Thyroid gland (tissue), 4 donors: ENCODE measurements at places on chromosomes 5 and 9. TPM values are rescaled to one million over a fixed set of nuclear protein-coding genes. Genes with fewer than 3 reads are reported as not detected.

SPATA6L gene
- total RNA-seq = 15.5 TPM

BHMT gene
- total RNA-seq = 2.0 TPM

PPP3R2 gene
- not detected for total RNA-seq

TSSK1B gene
- 0.25 TPM for total RNA-seq

KIF4B gene
- total RNA-seq = not detected

PCDHGB3 gene
- 5.1 TPM for total RNA-seq

RORB gene
- 1.0 TPM for total RNA-seq

C9orf153 gene
- total RNA-seq = 0.67 TPM

NRG2 gene
- total RNA-seq = 1.4 TPM

AK8 gene
- total RNA-seq = 9.0 TPM

TMEM232 gene
- 10.5 TPM for total RNA-seq

NPR3 gene
- 25.4 TPM for total RNA-seq

IFNA21 gene
- not detected for total RNA-seq

CCDC69 gene
- total RNA-seq = 15.8 TPM

ZNF454 gene
- 5.1 TPM for total RNA-seq

THBS4 gene
- 3.5 TPM for total RNA-seq

TMEM171 gene
- 66.7 TPM for total RNA-seq

IQGAP2 gene
- total RNA-seq = 67.6 TPM

DNA sequence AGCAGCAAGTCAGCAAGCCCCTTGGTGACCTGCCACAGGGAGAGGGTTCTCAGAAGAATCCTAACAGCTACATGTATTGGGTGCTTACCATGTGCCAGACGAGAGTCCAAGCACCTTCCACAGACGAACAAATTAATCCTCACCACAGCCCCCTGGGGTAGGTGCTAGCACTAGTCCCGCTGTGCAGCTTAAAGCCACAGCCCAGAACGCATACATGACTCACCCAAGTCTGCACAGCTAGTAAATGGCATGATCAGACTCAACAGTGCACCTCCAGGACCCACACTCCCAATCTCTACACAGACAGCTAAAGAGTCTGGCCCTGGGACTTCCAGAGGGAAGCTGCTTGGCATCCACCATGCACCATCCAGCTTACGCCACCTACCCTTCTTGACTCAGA is 111.5 kb downstream of the PAX5 start:
- no peak for DNase-seq

DNA sequence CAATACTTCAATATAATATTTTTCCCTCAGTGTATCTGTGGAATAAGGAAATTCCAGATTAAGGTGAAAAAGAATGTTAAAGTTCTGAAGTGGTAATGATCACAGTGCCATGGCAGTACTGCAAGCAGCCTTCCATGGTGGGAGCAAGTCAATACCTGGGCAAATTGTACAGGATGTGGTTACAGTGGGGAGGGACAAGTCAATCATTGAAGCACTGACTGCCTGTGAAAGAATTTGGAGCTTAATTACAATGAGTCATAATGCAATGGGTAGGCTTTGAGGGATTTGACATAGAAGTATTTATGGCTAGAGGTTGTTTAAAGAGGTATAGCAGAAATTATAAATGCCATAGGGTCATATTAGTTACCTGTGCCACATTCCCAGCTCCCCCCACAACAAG is 786.5 kb upstream of the ACO1 start:
- no peak for DNase-seq

- DNase-seq = no peak
Measured at GRCh38 chr9:108212184-108212583, 643.6 kb downstream of the ACTL7B start.

DNA sequence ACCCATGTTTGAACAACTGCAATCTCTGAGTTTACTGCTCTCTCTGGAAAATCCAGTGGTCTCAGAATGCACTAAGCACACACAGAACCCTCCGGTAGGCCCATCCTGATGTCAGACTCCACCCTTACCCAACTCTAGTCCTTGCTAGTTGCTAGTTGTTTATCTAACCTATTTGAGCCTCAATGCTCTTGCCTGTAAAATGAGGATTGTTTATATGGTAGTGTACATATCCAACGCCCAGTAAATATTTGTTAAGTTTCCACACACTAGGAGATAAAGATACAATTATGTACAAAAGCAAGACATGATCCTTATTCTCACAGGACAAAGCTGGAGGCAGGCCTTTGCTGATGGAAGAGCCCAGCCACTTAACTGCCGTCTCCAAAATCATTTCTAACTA is 192.2 kb downstream of the SPOCK1 start:
- DNase-seq = no peak

- no peak for DNase-seq
Measured at GRCh38 chr9:137461663-137462395, 2.7 kb upstream of the NSMF start.

DNA sequence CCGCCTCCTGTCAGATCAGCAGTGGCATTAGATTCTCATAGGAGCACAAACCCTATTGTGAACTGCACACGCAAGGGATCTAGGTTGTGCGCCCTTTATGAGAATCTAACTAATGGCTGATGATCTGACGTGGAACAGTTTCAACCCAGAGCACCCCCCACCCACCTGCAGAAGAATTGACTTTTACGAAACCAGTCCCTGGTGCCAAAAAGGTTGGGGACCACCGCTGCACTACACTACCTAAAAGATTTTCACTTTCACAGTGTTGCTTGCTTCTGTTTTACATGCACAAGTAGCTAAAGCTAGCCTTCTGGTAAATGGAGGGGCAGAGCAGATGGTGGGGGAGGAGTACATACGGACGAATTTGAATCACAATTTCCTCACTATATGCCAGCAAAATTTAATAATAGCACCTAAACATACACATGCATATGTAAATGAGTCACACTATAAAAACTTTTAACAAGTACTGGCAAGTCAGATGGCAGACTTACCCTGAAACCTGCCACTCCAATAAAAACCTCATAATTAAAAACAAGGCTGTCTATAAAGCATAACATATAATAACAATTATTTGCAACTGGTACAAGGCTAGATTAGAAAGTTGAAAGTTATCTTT is 24.0 kb upstream of the CDKN2B start:
- DNase-seq = no peak

DNA sequence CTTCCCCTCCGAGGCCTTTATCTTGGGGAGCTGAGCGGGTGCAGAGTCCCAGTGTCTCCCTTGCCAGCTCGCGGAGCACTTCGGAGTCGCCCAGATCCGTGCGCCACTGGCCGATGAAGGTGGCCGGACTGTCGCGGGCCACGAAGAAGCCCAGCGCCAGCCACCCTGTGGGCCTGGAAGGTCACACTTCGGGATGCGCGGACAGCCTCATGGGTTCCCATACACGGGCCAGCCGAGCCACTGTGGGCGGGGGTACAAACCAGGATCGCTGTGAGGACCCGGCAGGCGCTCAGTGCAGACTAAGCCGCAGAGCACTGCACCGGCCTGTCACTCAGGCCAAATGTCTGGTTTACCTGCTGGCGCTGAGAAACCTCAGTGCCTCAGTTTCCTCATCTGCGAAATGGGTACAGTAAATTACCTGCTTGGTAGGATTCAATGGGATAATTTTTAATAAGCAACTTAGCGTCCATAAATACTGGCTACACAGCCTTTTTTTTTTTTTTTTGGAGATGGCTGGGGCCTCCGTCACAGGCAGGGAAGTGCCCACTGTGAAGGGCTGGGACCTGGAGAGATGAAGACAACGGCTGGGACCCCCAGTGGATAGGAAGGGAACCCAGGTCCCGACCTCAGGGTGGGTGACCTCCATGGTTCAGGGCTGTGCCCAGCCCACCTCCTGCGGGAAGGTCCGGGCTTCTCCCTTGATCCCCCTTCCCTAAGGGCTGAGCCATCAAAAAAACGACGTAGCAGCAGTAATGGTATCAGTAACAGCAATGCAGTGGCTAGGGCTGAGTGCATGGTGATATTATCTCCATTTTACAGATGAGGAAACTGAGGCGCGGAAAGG is 38.7 kb upstream of the CTSV start:
- no peak for DNase-seq

DNA sequence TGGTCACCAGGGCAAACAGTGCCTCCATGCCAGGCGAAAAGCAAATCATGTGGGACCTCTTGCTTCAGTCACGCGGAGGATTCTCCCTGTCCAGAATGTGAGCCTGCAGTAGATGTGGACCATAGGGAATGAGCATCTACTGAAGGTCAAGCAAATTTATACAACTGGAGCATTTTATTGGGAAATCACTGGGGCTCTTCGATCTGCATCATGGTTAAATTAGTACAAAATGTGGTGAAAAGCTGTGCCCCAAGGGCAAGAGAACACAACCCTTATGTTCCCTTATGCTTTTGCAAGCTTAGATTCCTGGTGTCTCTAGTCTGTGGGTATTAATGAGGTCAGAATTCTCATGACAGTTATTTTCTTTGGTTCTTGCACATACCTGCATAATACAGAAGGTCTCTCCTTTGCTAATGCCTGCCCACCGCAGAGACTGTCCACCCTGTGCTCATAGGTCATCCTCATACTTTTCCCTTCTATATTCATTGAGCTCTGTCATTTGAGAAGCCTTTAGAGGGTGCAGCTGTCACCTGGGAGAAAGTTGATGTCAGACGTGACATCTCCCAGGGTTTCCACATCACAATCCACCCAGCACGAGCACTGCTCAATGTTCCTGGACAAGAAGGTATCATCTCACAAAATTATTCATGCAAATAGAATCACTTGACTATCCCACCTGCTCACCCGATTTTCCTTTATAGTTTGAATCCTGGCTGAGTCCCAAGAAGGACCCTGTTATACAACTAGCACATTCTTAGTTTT is 111.7 kb downstream of the NXNL2 start:
- DNase-seq = no peak

DNA sequence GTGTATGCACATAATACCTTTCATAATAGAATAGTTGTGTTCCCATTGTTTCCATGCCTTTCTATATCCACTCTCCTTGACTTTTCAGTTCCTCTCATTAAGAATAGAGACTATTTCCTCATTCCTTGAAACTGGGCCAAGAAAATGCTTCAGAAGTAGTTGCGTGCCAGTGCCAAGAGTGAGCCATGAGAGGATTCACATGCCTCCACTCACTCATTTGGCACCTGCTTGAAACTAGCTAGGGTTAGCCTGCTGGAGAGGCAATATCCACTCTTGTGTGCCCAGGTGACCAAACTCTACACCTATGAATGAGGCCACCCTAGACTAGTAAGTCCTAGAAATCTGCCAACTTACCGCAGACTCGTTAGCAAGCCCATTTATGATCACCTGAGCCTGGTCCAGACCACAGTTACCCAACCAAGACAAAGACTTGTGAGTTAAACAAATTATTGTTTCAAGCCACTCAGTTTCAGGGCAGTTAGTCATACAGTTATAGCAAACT is 276.3 kb downstream of the EPB41L4A start:
- peak; percentile 87 for DNase-seq

GRCh38 chr5:177445052-177445916 is 1.3 kb upstream of the PRR7 start:
- DNase-seq = no peak

DNA sequence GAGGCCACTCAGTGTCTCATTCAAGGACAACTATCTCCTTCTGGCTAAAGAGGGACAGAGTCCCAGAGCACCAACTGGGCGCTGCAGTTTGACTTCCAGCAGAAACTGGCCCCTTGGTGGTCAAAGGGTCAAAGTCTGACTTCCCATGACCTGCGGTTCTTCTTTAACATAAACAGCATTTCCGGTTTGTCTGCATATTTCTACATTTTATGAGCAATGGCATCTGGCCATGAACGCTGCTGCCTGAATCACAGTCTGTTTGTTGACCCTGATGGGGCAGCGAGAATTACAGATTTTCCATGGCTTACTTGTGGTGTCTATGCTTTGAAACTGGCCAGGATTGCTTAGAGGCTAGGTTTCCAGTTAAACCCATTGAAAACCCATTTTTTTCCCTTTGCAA is 1.3 kb downstream of the TNFSF15 start:
- peak; percentile 11 for DNase-seq

- DNase-seq = no peak
Measured at GRCh38 chr5:19855031-19855430, 133.0 kb downstream of the CDH18 start.

DNA sequence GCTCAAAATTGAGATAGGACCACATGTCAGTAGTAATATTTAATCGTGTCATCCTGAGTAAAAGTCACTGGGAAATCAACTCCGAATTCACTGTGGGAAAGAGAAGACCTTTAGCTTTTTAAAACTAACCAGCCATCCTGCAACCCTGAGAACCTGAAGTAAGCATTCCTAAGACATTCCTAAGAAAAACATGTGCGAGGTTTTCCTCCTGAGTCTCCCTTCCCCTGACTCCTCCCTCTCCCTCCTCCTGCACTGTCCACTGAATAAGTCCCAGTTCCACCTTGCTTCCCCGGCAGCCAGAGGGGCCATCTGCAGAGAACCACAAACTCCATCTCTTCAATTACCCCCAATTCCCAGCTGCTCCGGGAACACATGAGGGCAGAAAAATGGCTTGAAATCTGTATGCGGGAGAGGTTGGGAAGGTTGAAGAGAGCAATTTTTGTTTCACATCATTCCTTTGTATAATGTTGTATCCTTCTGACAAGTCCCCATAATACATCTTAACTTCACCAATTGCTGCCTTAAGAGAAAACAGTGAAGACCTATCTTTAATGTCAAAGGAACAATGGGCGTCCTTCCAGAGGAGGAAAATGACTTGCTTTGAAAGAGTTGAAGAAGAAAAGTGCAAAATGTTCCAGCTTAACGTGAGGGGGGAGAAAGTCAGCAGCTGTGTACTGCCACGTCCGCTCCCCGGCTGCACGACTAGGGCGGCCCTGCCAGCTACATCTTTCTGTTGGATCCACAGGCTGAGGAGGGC is 186.3 kb downstream of the ZNF462 start:
- DNase-seq = no peak

GRCh38 chr5:65967288-65968066 is 41.1 kb downstream of the ERBIN start:
- no peak for DNase-seq

- DNase-seq = no peak
Measured at GRCh38 chr9:107299437-107299836, 16.4 kb downstream of the RAD23B start.

DNA sequence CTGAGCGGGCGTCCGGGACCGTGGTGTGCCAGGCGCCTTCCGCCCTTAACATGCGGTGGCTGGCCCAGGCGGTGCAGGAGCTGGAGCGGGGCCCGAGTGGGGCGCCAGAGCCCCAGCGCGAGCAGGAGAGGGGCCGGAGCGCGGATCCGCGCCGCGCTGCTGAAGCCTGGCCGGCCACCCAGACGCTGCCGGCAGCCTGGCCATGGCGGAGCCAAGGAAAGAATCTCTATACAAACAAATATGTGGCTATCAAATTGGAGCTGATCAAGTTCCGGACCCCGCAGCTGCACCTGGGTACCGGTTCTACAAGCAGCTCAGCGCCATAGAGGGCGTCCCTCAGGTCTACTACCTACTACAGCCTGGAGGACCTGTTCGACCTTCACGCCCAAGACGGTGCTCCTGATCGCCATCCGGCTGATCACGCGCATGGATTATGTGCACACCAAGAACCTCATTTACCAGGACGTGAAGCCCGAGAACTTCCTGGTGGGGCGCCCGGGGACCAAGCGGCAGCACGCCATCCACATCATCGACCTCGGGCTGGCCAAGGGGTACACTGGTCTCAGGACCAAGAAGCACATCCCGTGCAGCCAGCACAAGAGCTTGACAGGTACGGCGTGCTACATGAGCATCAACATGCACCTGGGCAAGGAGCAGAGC is 55.8 kb downstream of the JAK2 start:
- DNase-seq = no peak

- no peak for DNase-seq
Measured at GRCh38 chr9:26237256-26237655, 559.0 kb upstream of the TUSC1 start.

GRCh38 chr9:112852741-112853504 is 37.8 kb downstream of the SLC46A2 start:
- no peak for DNase-seq

- DNase-seq = no peak
Measured at GRCh38 chr5:21806943-21807342, 1046.2 kb downstream of the CDH12 start.
